Mesangial cell (primary cell): ENCODE measurements at places on chromosomes 11 and 22. TPM values are rescaled to one million over a fixed set of nuclear protein-coding genes. Genes with fewer than 3 reads are reported as not detected.

CALCA gene
- 0.89 TPM in 1 of 2 replicates, not detected in the other for total RNA-seq

DDT gene
- total RNA-seq: 171 and 191 TPM in 2 replicates

HTR3B gene
- total RNA-seq: not detected in 2 replicates

TMEM151A gene
- total RNA-seq: 0.16 and 17.6 TPM in 2 replicates

SVIP gene
- total RNA-seq: 3.3 and 4.6 TPM in 2 replicates

FGF19 gene
- not detected in 2 replicates for total RNA-seq

CCDC87 gene
- total RNA-seq: 0.16 and 0.76 TPM in 2 replicates

TIMP3 gene
- 13.2 and 29.2 TPM in 2 replicates for total RNA-seq

PRRG4 gene
- 0.16 and 1.1 TPM in 2 replicates for total RNA-seq

DDTL gene
- total RNA-seq: 0.65 and 2.9 TPM in 2 replicates

MYOD1 gene
- total RNA-seq: not detected in 2 replicates

DNAJB7 gene
- not detected in 2 replicates for total RNA-seq

IGF2 gene
- total RNA-seq: 24.9 and 59.1 TPM in 2 replicates

OR51B4 gene
- total RNA-seq: not detected in 2 replicates

OR52E4 gene
- total RNA-seq: not detected in 2 replicates

GGTLC3 gene
- total RNA-seq: not detected in 2 replicates

TRAPPC4 gene
- total RNA-seq: 75.0 and 110 TPM in 2 replicates

CHADL gene
- 8.1 TPM in 1 of 2 replicates, not detected in the other for total RNA-seq

CASP5 gene
- not detected in 2 replicates for total RNA-seq

OR52B2 gene
- total RNA-seq: not detected in 2 replicates

APOBEC3G gene
- 1.6 and 10.9 TPM in 2 replicates for total RNA-seq

TNNI2 gene
- not detected in 2 replicates for total RNA-seq

GSTP1 gene
- 2,936 and 3,710 TPM in 2 replicates for total RNA-seq

MPZL3 gene
- 2.5 and 2.8 TPM in 2 replicates for total RNA-seq

APBB1 gene
- 35.7 and 57.2 TPM in 2 replicates for total RNA-seq

CSF2RB gene
- total RNA-seq: not detected in 2 replicates

CLDN5 gene
- 0.13 TPM in 1 of 2 replicates, not detected in the other for total RNA-seq

SPA17 gene
- 4.2 and 12.9 TPM in 2 replicates for total RNA-seq

TECTA gene
- under 0.01 and 0.63 TPM in 2 replicates for total RNA-seq

CXCR5 gene
- not detected in 2 replicates for total RNA-seq

KCNA4 gene
- total RNA-seq: not detected in 2 replicates

TMEM223 gene
- 27.4 and 38.3 TPM in 2 replicates for total RNA-seq

PDE3B gene
- total RNA-seq: 1.6 and 3.3 TPM in 2 replicates
